ENCODE measurements at places on chromosomes 16 and 17.
A peak's percentile ranks its signal among the peaks of the same experiment; 100 is the strongest.

- DNase-seq = no peak
Observed at GRCh38 chr17:59669411-59669810, 37.8 kb downstream of the PTRH2 start.

- DNase-seq = no peak
Observed at GRCh38 chr17:32523017-32523680, 36.4 kb downstream of the CDK5R1 start.

DNA sequence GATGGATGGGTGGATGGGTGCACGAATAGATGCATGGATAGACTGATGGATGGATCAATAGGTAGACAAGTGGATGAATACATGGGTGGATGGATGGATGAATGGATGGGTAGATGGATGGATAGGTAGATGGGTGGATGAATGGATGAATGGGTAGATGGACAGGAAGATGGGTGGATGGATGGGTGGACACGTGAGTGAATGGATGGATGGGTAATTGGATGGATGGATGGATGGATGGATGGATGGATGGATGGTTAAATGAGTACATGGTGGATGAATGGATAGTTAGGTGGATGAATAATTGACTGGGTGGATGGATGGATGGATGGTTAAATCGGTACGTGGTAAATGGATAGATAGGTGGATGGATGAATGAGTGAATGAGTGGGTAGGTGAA, 89.7 kb upstream of the ZNF469 start:
- DNase-seq = no peak

DNA sequence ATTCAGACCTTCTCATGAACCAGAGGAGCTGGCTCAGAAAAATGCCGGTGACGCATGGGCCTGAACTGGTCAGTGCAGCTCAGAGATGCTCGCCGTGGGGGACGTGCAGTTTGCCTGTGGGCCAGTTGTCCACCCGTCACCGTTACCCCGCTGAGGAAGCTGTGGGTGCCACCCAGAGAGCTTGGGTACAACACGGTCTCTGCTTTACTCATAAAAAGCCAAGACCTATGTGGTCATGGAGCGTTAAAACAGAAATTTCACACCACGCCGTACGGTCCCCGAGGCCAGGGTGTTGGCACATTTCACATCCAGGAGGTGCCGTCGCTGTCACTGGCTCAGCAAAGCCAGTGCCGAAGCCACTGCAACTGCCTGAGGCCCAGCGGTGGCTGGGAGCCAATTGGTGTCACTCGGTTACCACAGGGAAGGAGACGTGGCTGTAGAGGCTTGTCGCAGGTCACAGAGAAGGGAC, 120.9 kb downstream of the METRNL start:
- no peak for DNase-seq

- DNase-seq = peak; percentile 38
Observed at GRCh38 chr17:10316801-10317542, 55.8 kb downstream of the MYH13 start.

DNA sequence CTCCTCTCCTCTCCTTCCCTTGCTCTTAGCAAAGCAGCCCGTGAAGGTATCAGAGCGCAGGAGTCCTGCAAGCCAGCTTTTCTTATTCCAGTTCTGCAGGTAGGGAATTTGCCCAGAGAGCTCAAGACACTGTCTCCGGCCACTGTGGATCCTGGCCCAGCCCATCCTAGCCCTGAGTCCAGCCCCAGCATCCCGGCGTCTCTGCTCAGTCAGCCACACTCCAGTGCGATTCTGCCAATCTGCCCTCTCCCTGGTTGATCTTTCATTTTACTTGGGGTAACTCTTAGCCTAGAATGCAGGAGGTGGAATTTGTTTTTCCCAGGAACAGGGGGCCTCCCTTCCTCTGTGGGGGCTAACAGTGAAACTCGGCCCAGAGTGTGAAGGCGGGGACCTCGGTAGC, 176.9 kb upstream of the GSE1 start:
- no peak for DNase-seq

GRCh38 chr17:31015639-31016038, 44.8 kb downstream of the RNF135 start:
- no peak for DNase-seq

DNA sequence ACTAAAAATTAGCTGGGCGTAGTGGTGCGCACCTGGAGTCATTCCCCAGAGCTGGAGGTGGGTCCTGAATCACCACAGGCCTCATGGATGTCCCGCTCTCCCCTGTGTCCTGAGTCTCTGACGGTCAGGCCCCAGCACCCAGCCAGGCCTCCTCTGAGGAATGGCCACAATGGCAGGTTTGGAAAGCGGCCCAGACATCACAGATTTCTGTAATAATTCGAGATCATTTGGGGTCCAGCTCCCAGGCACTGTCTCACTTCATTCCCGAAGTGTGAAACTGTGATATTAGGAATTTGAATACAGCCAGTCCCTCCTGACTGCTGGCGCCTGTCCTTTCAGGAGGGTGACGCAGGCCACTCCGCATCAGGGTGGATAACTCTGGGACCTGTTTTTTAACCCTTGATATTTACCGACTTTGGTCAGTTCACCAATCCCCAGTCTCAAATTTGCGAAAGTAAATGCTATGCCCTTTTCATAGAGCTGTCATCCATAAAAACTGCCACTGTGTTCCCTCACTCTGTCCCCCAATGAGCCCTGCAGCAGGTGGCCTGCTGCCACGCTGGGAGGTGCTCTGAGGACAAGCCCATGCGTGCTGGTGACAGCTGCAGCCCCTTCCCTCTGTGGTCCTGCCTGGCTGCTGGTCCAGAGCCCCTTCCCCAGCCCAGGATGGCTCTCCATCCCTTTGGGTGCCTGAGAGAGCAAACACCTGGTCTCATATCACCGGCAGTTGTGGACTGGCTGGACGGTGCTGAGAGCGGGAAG, 28.3 kb upstream of the RPTOR start:
- DNase-seq = no peak

DNA sequence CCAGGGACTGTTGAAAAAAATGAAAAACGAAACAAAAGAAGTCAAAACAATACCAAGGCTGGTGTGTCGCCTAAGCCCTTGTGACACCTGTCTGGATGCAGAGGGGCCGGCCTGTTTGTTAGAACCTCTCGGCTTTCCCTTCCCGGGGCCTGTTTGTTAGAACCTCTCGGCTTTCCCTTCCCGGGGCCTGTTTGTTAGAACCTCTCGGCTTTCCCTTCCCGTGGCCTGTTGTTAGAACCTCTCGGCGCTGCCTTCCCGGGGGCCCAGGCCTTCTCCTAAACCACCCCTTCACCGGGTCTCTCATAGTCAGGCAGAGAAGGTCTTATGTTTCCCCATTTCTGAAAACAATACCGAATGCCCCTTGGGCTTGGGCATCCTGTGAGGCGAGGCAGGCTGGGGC, 180.0 kb downstream of the BANP start:
- DNase-seq = no peak

GRCh38 chr16:29738514-29738913, 7.3 kb downstream of the C16orf54 start:
- no peak for DNase-seq

DNA sequence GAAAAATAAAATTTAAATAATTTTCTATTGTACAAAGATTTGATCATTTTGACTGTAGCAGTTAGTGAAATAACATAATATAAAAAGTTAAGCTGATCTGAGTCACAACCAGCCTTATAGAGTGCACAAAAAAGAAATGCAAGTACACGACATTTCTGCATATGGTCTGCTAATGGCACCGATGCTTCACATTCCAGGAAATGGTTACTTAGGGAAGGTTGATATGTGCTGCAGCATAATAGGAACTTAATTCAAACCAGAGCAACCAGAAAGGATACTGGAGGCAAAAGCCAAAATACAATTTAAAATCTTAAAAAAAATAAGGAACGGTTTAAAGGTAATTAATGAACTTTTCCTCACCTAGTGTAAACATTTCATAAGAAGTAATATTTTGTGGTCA, 10.0 kb upstream of the CFDP1 start:
- no peak for DNase-seq

DNA sequence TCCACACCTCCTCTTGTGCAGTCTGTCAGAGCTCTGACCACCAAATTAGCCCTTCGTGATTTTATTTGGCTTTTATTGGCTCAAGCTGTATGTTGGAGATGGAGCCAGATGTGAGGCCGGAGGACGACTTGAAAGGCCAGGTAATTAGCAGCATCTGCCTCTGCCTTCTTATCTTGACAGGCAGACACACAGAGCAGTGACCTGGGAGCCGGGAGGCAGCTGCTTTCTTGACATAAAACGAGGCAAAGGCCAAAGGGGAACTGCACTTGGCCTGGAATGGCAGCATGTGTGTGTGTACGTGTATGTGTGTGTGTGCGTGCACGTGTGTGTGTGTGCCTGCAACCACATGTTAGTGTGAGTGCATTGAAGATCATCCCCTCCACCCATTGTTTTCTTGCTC, 56.9 kb upstream of the BRD7 start:
- DNase-seq = no peak

- no peak for DNase-seq
Observed at GRCh38 chr17:82568997-82569393, 49.5 kb downstream of the FOXK2 start.

- no peak for DNase-seq
Observed at GRCh38 chr16:4703906-4704305, 10.5 kb downstream of the NUDT16L1 start.

- DNase-seq = no peak
Observed at GRCh38 chr16:78931678-78932077, 668.9 kb downstream of the MAF start.

All from NT2/D1 (cell line).